ENCODE measurements at places on chromosomes 3 and 15.

DNA sequence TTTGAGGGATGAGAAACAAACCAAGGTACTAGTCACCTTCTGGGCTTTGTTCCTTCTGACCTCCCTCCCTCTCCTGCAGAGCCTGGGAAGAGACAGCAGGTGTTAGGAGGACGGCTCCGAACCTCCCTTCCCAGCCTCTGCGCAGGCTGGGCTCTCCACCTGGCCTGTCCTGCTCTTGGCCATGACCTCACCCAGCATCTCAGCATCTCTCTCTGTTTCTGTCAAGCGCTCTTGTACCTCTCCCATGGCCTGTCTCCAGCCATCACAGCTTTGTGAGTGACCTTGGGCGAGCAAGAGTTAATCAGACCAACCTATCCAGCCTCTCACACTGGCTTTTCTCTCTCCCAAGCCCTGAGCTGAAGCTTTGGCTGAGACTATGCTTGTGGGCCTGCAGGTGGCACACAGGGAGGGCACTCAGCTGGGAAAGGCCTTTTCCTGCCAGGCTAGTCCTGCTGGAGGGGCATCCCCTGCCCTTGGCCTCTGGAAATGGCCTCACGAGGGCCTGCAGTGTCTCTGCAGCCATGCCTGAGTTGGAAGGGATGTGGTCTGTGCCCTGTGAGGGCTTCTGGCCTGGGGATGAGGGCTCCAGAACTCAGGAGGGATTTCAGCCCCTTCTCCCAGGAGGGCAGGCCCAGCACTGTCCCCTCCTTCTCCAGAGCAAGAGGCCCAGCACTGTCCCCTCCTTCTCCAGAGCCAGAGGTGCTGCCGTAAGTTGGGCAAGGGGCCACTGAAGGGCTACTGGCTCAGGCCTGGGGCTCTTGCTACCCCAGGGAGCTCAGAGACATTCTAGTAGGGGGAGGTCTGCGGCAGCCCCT is 2.1 kb downstream of the CHST13 start:
- DNase-seq: no peak

- DNase-seq: peak; percentile 58
These were observed 670 bp downstream of the PRKCI start for GRCh38 chr3:170222647-170223541.

- DNase-seq: no peak
These were observed 140.0 kb downstream of the CBLB start for GRCh38 chr3:105728771-105729312.

DNA sequence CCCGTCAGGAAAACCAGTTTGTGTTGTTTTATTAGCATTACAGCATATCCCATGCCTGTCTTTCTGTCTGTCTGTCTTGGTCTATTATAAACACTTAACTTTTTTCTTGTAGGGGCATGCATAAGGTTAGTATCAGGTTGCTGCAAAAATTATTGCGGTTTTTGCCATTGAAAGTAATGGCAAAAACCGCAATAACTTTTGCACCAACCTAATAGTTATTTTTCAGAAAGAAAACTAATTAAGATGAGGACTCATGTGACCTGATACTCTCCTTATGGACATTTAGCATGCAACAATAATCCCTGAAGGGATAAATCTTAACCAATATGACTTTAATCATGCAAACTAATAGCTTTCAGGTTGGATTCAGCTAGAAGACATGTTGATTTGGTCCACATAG is 326.7 kb upstream of the SUCLG2 start:
- DNase-seq: no peak

- DNase-seq: no peak
These were observed 48.9 kb upstream of the POLR2M start for GRCh38 chr15:57657619-57658018.
